ENCODE measurements at places on chromosomes 2 and 18.
A peak's percentile ranks its signal among the peaks of the same experiment; 100 is the strongest.

DNA sequence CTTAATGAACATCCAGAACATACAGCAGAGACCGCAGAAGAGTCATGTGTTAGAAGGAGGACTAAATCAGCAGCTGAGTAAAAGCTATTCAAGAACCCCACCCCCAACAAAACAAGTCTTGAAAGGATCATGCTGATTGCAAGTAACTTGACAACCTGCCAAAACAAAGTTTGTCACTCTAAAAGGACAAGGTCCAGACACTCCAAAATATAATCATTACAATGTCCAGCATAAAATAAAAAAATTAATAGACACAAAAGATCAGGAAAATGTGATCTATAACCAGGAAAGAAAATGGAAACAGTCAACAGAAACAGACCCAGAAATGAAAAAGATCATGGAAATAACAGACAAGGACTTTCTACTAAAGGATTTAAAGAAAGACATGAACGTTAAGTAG lies 28.5 kb downstream of the CCDC88A start:
- DNase-seq = no peak

DNA sequence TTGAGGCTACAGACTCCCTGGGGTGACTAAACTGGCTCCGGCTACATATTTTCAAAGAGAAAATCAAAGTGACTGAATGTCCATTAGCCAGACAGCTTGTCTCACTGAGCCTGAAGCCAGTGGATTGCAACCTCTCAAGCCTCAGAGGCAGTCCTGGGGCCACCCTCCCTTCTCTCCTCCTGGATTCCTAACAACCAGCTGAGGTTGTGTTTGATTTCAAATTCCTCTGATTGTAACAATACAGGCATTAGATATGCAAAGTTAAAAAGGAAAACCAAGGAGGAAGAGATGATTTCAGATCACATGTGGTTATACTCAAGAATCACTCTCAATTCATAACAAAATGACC lies 101.0 kb upstream of the LMAN1 start:
- no peak for DNase-seq

DNA sequence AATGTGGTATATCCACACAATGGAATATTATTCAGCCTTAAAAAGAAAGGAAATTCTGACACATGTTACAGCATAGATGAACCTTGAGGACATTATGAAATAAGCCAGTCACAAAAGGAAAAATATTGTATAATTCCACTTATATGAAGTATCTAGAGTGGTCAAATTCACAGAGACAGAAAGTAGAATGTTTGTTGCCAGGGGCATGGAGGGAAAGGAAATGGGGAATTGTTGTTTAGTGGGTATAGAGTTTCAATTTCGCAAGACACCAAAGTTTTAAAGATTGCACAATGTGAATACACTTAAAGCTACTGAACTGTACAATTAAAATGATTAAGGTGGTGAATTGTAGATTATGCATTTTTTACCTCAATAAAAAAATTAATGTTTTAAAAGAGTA lies 92.9 kb downstream of the TXNL1 start:
- DNase-seq = no peak

- no peak for DNase-seq
These were observed 981 bp downstream of the RAMP1 start for GRCh38 chr2:237860273-237860935.

GRCh38 chr18:46497129-46497528 lies 159.9 kb downstream of the LOXHD1 start:
- DNase-seq = no peak

DNA sequence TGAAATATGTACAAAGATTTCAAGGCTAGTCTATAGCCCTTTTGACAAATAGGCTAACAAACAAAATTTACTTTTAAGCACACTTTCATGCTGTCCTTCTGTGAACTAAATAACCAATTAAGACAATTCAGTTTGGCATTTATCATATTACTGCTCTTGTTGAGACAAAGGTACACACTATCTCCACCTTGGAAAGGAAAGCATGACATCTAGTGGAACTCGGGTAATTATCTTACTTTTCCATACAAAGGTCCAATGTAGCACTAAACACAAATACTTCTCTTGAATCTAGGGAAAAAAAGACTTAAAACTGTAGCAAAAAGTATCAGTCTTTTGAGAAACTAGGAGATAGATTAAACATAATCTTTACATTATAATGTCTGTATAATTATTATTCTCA lies 125.0 kb upstream of the CD226 start:
- no peak for DNase-seq

GRCh38 chr2:24261441-24261840 lies 86.6 kb downstream of the FAM228A start:
- no peak for DNase-seq

GRCh38 chr2:147275943-147276342 lies 568.9 kb upstream of the ACVR2A start:
- no peak for DNase-seq

GRCh38 chr18:44735096-44735495 lies 54.4 kb downstream of the SETBP1 start:
- DNase-seq = no peak

- no peak for DNase-seq
These were observed 62.8 kb downstream of the MEX3C start for GRCh38 chr18:51134721-51135120.

GRCh38 chr2:100272841-100273329 lies 49.4 kb downstream of the LONRF2 start:
- no peak for DNase-seq

- DNase-seq = no peak
These were observed 33.0 kb upstream of the ODC1 start for GRCh38 chr2:10481055-10481665.

- DNase-seq = no peak
These were observed 35.2 kb downstream of the NPPC start for GRCh38 chr2:231890896-231891513.

DNA sequence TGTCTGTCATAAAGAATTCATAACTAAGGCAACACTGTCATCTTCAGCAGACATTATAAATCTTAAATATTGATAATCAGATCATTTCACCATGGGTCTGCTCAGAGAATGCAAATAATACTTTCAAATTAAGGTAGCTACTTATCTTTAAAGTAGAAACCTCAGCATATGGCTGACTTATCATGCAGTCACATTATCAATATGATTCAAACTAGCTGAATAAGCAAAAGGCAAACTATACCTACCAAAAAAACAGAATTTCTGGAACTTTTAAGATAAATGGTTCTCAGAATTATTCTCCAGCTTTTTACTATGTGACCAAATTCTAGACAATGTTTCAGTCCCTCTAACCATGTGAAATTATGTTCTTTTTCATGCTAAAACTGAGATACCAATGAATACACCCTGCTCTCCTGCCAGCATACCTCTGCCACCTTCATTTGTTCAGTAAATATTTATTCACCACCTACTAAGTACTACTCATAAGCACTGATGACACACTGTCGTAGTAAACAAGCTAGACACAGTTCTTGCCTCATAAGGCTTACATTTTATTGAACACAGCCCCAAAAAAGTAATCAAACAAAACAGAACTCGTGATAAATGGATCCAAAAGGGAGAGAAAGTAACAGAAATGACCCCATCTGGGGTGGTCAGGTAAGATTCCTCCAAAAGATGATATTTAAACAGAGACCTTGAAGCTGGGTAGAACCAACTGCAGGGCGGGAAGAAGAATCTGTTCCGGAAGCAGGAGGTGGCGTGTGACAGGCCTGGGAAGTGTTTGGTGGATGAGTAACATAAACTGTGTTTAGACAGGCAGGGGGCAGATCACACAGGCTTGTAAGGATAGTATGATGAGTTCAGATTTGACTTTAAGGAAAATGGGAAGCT lies 17.7 kb downstream of the SPIRE1 start:
- no peak for DNase-seq

- DNase-seq = no peak
These were observed 60.2 kb upstream of the TXNDC2 start for GRCh38 chr18:9825571-9826073.

DNA sequence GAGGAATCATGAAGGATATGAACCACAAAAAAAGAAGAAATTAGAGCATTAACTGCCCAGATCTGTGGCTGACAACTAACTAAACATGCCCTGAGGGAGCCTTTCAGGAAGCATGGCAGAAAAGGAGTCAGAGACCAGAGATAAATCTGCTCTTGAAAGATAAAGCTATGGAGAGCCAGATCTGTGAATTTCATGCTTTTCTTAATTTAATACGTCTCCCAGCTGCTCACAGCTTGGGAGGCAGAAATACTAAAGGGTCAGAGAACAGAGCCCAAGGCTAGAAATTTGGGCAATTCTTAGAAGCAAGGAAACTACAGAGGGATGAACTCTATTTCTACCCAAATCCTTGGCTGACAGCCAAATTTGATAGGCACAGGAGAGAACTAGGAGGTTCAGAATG lies 223.0 kb upstream of the DPP10 start:
- DNase-seq = no peak

DNA sequence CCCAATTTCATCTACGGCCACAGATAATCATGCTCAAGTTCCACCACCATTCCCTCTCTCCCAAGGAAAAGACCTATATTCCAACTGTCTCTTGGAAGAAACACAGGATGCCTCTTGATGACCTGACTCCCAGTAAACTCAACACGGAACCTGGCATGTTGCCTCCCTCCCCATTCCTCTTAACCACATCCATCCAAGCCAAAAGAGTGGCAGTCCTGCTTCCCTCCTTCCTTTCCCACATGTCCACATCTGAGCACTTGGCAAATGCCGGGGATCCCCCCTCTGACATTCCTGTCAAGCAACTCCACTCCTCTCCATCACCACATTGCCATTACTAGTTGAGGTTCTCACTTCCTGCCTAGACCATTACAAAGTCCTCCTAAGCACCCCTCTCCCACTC lies 49.4 kb downstream of the PID1 start:
- DNase-seq = no peak

- DNase-seq = no peak
These were observed 47.9 kb upstream of the RAB12 start for GRCh38 chr18:8561123-8561910.

GRCh38 chr2:31110431-31110830 lies 27.8 kb downstream of the GALNT14 start:
- DNase-seq = no peak

GRCh38 chr2:80329491-80329890 lies 24.9 kb upstream of the LRRTM1 start:
- no peak for DNase-seq

GRCh38 chr2:86622519-86623042 lies 1.1 kb downstream of the RNF103 start:
- peak; percentile 11 for DNase-seq

GRCh38 chr18:3466872-3467271 lies 16.9 kb downstream of the TGIF1 start:
- peak; percentile 29 for DNase-seq

GRCh38 chr2:19109518-19109917 lies 248.9 kb downstream of the OSR1 start:
- no peak for DNase-seq

GRCh38 chr2:177265824-177266817 lies 1.6 kb upstream of the NFE2L2 start:
- DNase-seq = peak; percentile 36

DNA sequence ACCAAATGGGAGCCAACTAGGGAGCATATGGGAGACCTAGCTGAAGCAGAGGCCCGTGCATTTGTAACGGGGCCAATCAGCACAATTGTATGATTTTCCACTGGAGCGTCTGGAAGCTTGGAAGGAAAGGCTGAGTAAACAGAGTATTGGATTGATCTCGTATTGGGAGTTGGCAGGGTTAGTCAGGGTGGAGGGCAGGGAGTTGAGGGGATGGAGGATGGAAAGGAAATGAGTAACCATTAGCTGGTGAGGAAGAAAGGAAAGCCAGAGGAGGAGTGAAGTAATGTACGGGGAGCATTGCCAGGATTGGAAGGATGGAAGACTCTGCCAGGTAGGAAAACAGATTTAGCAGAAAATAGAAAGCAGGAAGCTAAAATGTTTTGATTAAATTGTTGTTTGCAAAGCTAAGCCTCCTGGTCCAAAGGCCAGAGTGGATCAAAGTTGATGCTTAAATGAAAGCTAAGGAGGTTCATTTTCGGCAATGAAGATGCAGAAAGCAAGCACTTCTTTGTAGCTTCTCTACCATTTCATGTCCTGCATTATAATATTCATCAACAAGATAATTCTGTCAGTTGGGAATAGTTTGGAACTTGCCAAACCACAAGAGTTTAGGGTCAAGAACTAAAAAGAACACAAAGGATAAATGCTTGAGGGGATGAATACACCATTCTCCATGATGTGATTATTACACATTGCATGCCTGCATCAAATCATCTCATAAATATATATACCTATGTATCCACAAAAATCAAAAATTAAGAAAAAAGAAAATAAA lies 75.6 kb upstream of the TTN start:
- no peak for DNase-seq

DNA sequence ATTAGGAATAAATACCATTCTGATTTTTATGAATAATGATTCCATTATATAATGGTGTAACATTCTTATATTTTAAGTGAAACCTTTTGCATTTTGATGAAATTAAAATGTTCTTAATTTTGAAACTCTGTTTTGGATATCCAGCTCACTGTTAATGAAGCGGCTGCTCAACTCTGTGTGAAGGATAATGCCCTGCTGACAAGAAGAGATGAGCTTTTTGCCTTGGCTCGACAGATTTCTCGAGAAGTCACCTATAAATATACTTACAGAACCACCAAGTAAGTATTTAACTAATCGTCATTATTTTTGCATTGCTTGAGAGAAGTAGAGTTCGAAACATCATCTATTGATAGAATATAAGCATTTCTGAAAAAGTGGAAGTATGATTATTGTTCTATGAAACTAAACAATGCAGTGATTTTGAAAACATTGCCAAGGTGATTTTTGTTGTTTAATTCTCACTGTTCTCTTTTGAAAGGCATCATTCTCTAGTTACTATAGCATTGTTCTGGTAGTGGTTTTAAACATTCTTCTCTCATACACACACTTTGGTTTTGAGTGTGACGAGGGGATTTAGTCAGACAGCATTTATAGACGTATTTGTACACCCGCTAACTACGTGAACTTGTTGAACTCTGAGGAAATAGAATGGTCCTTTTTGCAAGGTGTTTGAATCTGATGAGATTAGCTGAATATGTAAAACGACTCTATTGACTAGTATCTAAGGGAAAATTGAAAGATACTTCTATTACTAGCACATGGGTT lies 21.5 kb downstream of the NAB1 start:
- no peak for DNase-seq

DNA sequence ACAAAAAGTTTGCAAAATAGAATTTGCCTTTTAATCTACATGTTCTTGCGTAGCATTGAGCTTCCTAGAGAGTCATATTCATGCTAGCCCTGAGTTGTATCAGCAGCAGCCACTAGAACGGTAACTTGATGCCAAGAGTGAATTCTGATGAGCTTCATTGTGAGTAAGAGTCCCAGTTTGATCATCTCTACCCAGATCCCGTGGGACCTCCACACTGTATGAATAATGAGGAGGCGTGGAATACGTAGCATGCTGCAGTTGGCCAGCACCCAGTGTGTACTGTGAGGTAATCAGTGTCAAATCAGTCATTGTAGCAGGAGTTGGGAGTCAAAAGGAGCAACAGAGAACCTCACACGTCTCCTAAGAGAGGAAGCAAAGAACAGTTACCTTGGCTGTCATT lies 197.9 kb downstream of the NEDD4L start:
- DNase-seq = no peak

DNA sequence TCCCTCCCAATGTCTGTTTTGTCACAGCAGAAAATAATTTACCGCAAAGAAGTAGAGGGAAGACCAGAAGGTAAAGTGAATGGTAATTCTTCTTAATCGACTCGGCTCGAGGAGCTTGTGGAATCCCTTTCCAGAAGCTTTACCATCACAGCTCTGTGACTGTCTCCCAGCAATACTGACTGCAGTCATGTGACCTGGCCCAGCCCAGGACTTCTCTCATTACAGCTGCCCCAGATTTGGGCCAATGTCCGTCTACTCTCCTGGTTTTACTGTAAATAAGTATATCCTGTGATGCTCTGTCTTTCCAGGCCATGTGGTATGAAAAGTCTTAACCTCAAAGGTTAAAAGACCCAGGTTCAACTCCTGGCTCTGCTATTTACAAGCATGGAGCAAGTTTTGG lies 18.9 kb upstream of the ELOA2 start:
- DNase-seq = no peak
